ENCODE measurements at places on chromosomes 5 and 9. TPM values are rescaled to one million over a fixed set of nuclear protein-coding genes. Genes with fewer than 3 reads are reported as not detected.

The HSDL2 gene
- 75.1 TPM for polyA plus RNA-seq

The PSMB7 gene
- polyA plus RNA-seq, result 188 TPM

The GNA14 gene
- polyA plus RNA-seq, result 6.0 TPM

The BTNL8 gene
- not detected for polyA plus RNA-seq
